ENCODE measurements at places on chromosomes 16 and 17. TPM values are rescaled to one million over a fixed set of nuclear protein-coding genes. Genes with fewer than 3 reads are reported as not detected.

Gene MAP2K4
- 41.6 TPM for total RNA-seq

Gene CCDC144A
- total RNA-seq = 1.5 TPM

Gene DDX42
- total RNA-seq = 86.5 TPM

Gene PSMD12
- 36.9 TPM for total RNA-seq

Gene NEUROD2
- not detected for total RNA-seq

Gene ZP2
- total RNA-seq = not detected

GRCh38 chr17:77833769-77834168, 124.7 kb upstream of the TNRC6C start:
- DNase-seq = no peak

Gene KRTAP9-2
- not detected for total RNA-seq

DNA sequence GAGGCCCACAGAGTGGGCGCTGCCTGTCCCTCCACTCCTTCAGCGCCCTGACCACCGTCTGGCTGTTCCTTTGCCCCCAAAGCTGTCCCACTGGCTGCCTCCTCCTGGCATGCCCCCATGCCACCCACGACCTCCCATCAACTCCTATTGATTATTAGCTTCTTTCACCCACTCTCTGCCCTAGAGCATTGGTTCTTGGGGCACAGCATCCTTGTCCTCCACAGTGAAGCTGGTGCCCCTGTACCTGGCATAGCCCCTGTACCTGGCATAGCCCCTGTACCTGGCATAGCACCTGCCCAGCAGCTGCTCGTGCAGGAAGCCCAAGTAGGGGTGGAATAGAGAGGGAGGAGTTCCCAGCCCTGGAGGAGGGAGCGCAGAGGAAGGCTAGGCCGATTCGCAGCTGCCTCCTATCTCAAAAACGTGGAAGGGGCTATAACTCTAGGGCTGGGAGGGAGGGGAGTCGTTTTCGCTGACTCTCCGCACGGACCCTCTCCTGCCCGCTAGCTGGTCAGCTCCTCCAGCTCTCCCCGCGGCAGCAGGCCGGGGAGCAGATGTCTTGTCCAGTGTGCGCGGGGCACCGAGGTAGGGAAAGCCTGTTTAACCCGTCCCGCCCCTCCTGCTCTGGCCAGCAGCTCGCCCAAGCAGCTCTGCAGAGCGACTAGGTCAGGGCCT, 5.7 kb upstream of the ACTG1 start:
- DNase-seq = no peak

DNA sequence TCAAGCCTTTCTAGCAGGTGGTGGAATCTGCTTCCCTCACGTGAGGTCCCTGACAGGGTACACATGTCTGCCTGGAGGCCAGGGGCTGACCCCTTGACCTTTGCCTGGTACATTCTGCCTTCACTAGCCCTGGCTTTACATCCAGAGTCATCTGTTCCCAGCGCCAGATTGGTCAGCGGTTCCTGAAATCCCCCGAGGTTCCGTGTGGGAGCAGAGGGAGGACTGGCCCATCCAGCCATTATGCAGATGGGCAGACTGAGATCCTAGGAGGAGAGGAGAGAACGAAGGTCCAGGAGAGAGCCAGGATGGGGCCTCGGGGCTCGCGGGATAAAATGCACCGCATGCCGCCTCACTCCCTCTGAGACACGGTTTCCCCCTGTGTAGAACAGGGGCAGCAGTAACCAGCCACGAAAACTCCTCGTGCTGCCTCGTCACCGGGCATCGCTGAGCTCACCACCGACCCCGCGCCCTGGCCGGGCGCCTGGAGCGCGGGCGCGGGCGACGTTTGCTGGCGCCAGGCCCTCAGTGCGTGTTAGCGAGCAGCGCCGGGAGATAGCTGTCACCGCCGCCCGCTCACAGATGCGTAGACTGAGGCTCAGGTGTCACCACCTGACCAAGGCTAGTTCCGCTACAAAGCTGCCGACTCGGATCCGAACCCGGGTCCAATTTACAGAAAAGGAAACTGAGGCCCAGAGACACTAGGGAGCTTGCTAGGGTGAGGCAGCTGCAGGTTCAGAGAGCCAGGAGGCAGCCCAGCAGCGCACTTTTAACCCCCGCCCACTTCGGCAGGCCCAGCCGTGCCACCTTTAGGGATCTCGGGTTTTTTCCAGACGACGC, 811 bp upstream of the MAP2K3 start:
- DNase-seq = peak; percentile 56

Gene UMOD
- total RNA-seq = not detected

DNA sequence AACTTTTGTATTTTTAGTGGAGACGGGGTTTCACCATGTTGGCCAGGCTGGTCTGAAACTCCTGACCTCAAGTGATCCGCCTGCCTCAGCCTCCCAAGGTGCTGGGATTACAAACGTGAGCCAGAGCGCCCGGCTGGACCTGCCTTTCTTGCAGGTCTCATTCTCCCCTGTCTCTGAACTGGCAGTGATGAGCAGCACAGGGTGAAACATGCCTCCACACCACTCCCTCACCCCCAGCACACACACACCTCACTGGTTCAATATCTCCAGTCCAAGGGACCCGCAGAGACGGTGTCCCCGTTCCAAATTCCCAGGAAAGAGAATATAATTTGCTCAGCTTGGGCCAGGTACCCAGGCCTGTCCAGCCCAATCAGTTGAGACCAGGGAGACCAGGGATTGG, 23.3 kb downstream of the SLC5A11 start:
- DNase-seq = no peak

DNA sequence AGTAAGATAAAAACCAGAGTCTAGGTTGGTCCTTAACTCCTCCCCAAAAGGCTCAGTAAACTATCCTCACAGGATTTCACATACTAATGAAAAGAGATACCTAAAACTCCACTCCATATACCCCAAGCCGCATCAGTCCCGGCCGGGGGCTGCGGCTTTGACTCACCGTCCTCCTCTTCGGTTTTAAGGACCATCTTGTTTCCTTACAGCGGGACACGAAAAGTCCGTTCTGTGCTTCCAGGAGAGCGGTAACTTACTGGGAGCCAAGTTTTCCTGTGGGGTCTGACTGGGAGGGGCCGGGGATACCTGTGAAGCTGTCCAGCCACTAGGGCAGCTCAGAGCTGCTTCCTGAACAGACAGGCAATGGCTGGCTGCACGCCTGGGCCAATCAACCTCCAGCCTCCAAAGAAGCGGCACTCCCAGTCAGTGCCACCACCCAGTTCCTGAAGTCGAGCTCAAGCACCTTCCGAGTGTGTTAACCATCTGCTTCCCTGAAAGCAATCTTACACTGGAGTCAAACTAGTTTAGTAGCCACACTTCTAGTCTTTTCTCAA, 45.5 kb downstream of the CYTH1 start:
- peak; percentile 89 for DNase-seq

Gene IL21R
- 0.40 TPM for total RNA-seq

Gene XAF1
- 13.0 TPM for total RNA-seq

DNA sequence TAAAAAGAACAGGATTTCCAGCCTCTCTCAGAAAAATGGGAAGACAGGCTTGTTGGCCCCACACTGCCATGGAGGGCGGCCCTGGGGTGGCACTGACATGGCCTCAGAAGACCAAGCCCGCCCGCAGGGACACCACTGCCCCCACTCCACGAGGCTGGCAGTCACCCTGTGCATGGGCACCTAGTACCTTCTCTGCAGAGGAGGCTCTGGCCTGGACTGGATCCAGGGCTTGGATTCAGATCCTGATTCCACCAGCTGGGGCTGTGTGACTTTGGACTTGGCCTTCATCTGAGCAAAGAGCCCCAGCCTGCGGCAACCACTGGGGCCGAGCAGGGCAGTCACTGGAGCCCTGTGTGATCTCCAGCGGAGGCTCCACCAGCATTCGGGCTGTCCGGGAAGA, 16.8 kb upstream of the FASN start:
- DNase-seq = no peak

DNA sequence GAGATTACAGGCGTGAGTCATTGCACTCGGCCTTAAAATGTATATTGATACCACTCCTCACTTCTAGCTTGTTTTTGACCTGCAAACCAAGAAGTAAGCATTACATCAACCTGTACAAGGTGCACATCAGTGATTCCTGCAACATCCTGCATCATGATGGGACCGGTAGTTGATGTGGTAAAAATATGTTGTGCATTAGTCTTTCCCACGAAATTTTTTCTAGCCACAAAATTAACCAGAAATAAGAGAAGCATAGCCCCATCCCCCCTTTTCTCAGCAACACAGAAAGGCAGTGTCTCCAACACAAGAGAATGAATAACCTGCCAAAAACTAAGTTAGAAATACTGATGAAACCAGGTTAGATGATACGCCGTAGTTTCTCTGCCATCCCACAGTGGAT, 21.1 kb upstream of the NSMCE1 start:
- DNase-seq = no peak

Gene GGT6
- total RNA-seq = 232 TPM

- peak; percentile 35 for DNase-seq
These were observed 16.9 kb downstream of the DOC2B start for GRCh38 chr17:164303-165235.

GRCh38 chr16:11689031-11689840, 21.0 kb downstream of the SNN start:
- DNase-seq = no peak

DNA sequence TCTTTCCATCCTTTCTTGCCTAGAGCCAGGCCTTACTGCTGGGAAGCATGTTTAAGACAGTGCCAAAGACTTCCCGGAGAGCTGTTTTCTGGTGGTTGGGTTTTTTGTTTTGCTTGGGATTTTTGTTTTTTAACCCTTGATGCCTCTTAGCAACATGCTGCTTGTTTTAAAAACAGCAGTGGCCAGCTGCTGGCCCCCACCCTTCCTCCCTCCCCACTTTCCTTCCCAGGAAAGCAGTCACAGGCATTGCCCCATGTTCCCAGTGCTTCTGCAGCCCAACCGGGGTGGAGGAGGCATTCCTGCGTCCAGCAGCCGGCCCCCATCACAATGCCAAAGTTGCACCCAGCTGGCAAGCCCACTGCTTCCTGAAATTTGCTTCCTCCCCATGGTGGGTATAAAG, 12.6 kb downstream of the TMEM132E start:
- DNase-seq = no peak

DNA sequence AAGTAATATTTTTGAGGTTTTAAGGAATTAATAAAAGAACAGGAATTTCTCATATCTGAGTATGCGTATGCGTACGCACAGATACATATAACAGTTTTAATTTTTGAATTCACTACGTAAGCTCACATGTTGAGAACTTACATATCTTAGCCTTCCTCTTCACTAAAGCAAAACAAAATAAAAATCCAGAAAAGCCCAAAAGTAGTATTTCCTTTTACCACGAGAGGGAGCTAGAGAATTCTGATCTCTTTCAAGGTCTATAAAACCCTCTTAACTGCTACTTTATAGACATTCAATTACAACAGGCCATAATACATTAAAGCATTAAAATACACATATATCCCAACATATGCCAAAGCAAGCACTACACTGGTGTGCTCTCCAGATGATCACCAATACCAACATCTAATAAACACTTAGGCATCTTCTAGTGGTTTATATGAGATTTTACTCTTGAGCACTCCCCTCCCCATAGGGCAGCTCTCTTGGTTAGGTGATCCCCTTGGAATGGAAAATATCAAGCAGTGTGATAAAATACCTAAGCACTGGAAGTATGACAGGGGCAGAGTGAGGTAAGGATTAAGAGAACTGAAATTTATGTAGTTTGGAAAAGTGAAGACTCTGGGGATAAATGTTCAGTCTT, 94.0 kb downstream of the SKAP1 start:
- DNase-seq = no peak

Gene PIRT
- total RNA-seq = 1.1 TPM

Gene CDRT15
- not detected for total RNA-seq

DNA sequence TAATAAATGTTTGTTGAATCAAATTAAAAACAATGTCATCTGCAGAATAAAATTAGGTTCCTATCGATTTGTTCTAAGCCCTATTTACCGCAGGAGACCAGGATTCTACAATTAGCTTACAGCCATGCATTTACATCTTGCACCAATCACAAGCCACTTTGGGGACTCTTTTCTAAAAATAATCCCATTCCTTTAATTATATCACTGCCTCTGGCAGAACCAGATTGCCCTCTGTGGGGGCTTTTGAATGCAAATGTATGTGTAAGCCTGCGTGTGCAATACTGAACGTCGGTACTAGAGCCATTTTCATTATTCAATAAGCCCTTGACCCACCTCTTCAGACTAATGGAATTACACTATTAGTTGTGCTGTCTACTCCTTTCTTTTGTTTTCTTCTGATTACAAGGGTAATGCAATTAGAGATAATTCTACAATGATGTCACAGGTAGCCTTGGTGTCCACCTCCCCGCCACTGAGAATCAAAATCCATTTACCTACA, 391.3 kb upstream of the XYLT1 start:
- DNase-seq = no peak

DNA sequence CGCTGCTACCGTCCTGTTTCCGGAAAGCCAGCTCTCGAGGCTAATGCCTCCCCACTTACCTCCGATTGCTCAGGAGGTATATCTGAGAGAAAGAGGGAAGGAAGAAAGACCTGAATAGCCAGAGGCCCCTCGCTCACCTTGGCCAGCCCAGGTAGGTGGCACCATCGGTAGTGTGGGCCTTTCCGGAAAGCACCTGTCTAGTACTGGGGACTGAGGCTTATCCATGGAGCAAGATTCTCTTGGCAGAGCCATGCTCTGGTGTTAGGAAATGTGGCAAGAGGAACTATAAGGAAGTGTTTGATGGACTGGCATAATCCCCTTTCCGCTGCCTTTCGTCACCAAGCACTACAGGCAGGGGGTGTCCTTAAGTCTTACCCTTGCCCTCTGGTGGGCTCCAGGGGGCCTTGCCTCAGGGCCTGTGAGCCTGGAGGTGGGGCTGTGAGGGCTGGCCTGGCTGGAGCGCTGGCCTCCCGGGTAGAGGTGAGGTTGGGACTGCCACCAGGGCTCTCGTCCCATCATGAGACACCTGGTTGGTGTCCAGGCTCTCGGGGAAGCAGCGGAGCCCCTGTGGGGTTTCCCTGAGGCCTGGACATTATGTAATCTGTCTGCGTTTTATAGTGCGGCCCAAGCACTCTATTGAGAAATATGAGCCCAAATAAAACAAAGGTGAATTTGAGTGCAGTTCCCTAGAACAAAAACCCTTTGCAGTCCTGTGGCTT, 2.9 kb downstream of the CMIP start:
- no peak for DNase-seq

GRCh38 chr17:6166492-6167179, 96.5 kb downstream of the WSCD1 start:
- no peak for DNase-seq

Gene HBQ1
- total RNA-seq = not detected

Data from left colon (tissue), 2 donors.